ENCODE measurements at places on chromosomes 4 and X. TPM values are rescaled to one million over a fixed set of nuclear protein-coding genes. Genes with fewer than 3 reads are reported as not detected.

The GABRB1 gene
- total RNA-seq: not detected

- H3K27ac ChIP-seq: no peak overlapping the region
Observed at GRCh38 chr4:3771939-3772495, 5.8 kb downstream of the ADRA2C start.

- no peak overlapping the region for H3K4me3 ChIP-seq
- no peak for DNase-seq
- H3K27me3 ChIP-seq: no peaks in the 10 kb centered on the region
- H3K27ac ChIP-seq: no peak overlapping the region
- peaks cover 13% of the 10 kb centered on the region for H3K4me1 ChIP-seq
Observed at GRCh38 chr4:140693562-140693961, 62.6 kb downstream of the TBC1D9 start.

- H3K36me3 ChIP-seq: no peaks in the 10 kb centered on the region
- no peaks in the 10 kb centered on the region for H3K4me1 ChIP-seq
- no peak overlapping the region for H3K4me3 ChIP-seq
- no peak for DNase-seq
- no peaks in the 10 kb centered on the region for H3K27me3 ChIP-seq
Observed at GRCh38 chr4:64518600-64518999, 109.3 kb upstream of the TECRL start.

GRCh38 chrX:39560271-39560670 lies 537.5 kb downstream of the BCOR start:
- no peak overlapping the region for H3K4me3 ChIP-seq
- H3K27me3 ChIP-seq: no peaks in the 10 kb centered on the region
- H3K36me3 ChIP-seq: no peaks in the 10 kb centered on the region
- no peak for DNase-seq
